ENCODE measurements at places on chromosomes 6 and 20. TPM values are rescaled to one million over a fixed set of nuclear protein-coding genes. Genes with fewer than 3 reads are reported as not detected.

DNA sequence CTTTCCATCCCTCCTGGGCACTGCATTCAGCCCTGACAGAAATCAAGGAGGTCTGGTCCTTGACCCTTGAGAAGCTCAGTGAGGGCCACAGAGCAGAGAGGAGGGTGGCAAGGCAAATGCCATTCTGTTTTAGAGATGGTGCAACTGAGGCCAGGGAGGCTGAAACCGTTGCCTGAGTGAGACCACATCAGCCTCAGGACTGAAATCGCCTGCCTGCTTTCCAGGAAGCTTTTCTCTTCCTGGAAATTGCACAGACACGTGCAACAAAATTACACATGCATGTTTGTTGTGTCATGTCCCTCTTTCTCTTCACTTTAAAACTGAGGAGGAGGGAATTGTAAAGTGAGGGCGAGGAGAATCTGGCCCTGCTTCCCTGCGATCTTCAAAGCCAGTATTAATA lies 113.7 kb upstream of the PDE10A start:
- no peaks in the 10 kb centered on the region for H3K27me3 ChIP-seq
- no peaks in the 10 kb centered on the region for H3K4me1 ChIP-seq
- no peak overlapping the region for H3K4me3 ChIP-seq
- H3K27ac ChIP-seq, result no peak overlapping the region
- no peak for DNase-seq
- no peaks in the 10 kb centered on the region for H3K36me3 ChIP-seq

The TREM2 gene
- total RNA-seq, result 5.2 TPM

DNA sequence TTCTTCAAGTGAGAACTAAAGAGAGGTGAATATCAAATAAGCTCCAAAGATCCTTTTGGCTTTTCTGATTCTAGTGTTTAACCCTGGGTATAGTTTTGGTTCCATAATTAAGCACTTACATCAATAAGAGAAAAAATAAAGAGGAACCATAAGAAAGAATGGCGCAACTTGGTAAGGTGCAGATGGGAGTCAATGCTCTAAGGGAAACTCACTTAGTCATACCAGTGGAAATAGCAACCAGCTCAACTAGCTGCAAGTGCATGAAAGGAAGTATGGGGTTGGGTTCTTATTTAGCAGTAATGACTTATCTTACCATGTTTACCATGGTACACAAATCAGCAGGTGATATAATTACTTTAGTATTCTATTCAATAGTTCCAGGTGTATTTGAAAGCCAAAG lies 296.5 kb upstream of the RUNX2 start:
- H3K36me3 ChIP-seq, result no peaks in the 10 kb centered on the region
- no peaks in the 10 kb centered on the region for H3K27me3 ChIP-seq
- no peak overlapping the region for H3K27ac ChIP-seq
- no peak for DNase-seq

The CYP39A1 gene
- total RNA-seq, result 5.4 TPM

The STX7 gene
- total RNA-seq, result 26.8 TPM

The TMEM244 gene
- not detected for total RNA-seq

The SYNDIG1 gene
- 3.2 TPM for total RNA-seq

DNA sequence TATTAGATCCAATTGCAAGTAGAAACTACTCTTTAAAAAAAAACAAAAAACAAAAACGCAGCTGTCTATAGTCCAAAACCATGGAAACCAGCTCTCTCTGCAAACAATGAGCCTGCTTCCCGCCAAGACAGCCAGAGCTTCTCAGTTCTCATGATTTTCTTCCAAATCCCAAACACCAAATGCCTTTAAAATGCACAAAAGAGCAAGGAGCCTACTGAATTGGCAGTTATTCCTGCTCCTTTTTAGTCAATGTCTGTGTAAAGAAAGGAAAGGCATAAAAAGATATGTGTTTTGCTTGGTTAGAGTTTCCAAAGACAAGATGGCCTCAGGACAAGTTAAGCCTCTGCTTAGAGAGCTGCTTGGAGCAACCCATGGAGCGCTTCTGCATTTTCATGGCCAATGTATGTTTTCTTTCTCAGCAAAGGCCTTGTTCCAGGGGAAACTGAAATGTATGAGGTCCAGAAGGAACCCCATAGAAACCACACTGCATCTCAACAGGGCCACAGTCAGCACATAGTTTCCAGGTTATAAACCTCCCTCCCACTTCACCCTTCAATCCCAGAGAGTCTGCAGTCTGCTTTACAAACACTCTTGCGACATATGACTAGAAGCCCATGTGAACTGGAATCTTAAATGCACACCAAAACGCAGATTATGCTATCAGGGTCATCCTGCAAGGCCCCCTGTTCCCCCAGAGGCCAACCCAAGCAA lies 209.3 kb upstream of the TAB2 start:
- no peaks in the 10 kb centered on the region for H3K27me3 ChIP-seq
- no peaks in the 10 kb centered on the region for H3K36me3 ChIP-seq
- no peak for DNase-seq

DNA sequence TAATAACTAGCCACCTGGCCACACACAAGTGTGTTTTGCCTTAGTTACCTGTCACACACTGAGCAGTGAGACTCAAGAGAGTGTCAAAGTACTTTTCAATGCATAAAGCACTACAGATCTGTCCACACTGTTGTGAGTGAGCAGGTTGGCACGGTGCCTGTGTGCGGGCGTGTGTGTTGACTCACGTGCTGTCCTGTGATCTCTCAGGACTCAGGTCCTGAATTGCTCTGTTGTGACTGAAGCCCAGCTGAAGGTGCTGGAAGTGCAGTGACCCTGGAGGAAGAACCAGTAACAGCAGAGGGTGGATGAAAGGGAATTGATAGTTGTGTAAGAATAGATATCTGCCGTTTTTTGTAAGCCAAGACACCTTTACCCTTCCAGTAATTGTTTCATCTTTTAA lies 18.3 kb downstream of the SLC16A10 start:
- H3K4me1 ChIP-seq, result peaks cover 8% of the 10 kb centered on the region
- no peak overlapping the region for H3K27ac ChIP-seq
- H3K27me3 ChIP-seq, result no peaks in the 10 kb centered on the region
- no peak for DNase-seq
- no peak overlapping the region for H3K4me3 ChIP-seq

- H3K4me3 ChIP-seq, result no peak overlapping the region
- peak overlapping the region; percentile 52 for H3K27ac ChIP-seq
- no peak for DNase-seq
- H3K36me3 ChIP-seq, result no peaks in the 10 kb centered on the region
- H3K4me1 ChIP-seq, result peaks cover 21% of the 10 kb centered on the region
Measured at GRCh38 chr6:135936606-135937005, 85.1 kb downstream of the PDE7B start.

DNA sequence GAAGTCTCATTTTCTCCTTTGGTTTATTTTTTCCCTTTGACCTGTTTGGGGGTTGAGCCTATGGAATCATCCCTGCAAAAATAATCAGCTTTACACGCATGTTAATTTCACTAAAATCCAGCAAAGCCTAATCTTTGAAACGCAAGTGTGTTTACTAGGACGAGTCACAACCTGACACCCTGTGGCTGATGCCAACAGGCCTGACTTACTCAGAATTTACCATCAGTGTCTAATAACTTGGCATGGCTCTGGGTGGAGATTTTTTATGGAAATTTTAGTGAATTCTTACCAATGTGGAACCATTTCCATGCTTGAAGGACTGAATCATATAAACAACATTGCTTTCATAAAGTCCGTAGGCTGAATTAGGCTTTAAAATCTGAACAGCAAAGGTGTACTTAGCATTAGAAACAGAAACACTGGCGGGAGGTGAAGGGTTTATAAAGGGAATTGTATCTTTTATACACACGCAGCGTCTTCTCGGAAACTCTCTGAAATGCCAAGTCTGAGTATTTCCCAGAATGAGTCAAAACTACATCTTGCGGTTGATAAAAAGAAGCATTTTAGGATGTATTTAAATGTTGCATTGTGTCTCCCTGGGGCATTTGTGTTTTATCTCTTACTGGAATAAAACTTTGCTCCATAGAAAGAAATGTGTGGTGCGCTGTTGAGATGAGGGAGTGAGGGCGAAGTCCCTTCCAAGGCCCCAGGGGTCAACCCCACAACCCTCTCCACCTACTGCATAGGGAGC lies 81.2 kb downstream of the DACT2 start:
- no peaks in the 10 kb centered on the region for H3K4me1 ChIP-seq
- no peak overlapping the region for H3K27ac ChIP-seq
- no peaks in the 10 kb centered on the region for H3K27me3 ChIP-seq
- DNase-seq, result no peak
- no peak overlapping the region for H3K4me3 ChIP-seq

DNA sequence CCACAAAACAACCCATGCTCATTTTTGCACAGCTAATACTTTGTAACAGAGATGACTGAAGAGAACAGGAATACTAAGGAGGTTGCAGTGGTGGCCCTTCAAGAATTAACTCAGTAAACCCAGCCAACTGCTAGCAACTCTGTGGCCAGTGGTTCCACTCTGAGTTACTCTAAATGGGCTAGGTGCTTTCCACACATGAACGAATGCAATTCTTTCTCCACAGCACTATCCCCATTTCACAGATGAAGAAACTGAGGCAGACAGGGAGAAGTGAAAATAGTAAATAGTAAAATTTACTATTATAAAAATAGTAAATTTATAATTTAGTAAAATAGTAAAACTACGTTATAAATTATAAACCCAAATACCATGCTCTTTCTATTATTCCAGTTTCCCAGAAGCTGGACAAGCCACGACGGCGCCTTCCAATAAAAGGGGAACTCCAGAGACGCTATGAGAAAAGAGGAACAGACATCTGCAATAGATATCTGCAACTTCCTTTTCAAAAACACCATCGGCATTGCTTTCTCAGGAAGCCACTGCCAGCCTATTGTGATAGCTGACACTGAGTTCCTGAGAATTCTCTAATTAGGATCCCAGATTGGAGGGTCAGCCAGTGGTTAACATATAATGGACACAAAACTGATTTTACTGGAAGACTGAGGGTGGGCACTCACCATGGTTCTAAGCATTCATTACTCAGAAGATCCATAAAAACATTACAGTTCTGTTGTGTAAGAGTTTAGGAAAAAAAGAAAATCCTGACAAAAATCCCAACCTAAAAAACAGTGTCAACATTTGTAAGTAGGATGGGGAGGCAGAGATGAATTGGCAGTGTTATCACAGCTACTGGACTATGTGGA lies 16.2 kb downstream of the FKBP1A start:
- H3K27me3 ChIP-seq, result no peaks in the 10 kb centered on the region
- DNase-seq, result peak; percentile 16
- peaks cover 3% of the 10 kb centered on the region for H3K36me3 ChIP-seq
- H3K4me1 ChIP-seq, result peaks cover 71% of the 10 kb centered on the region
- no peak overlapping the region for H3K27ac ChIP-seq

- no peak overlapping the region for H3K27ac ChIP-seq
- no peak overlapping the region for H3K4me3 ChIP-seq
- no peaks in the 10 kb centered on the region for H3K36me3 ChIP-seq
- H3K27me3 ChIP-seq, result no peaks in the 10 kb centered on the region
- H3K4me1 ChIP-seq, result no peaks in the 10 kb centered on the region
- DNase-seq, result no peak
Measured at GRCh38 chr6:7184502-7184901, 76.7 kb downstream of the RREB1 start.

DNA sequence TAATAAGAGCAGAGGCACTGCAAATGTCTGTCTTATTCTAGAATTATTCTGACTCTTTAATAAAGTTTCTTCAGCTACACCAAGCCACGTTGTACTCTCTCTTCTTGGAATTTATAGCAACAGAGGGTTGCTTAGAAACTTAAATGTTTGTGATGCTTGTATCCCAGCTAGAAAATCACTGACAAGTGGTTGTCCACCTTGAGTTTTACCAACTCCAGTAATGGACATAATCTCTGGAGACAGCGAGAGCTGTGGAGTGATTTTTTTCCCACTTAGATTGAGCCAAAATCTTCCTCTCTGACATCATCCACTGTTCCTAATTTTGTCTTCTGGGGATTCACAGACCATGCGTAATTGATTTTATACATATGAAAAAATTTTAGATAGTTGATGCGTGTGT lies 8.0 kb downstream of the ECT2L start:
- no peaks in the 10 kb centered on the region for H3K36me3 ChIP-seq
- no peak for DNase-seq
- no peaks in the 10 kb centered on the region for H3K27me3 ChIP-seq
- H3K4me3 ChIP-seq, result no peak overlapping the region

DNA sequence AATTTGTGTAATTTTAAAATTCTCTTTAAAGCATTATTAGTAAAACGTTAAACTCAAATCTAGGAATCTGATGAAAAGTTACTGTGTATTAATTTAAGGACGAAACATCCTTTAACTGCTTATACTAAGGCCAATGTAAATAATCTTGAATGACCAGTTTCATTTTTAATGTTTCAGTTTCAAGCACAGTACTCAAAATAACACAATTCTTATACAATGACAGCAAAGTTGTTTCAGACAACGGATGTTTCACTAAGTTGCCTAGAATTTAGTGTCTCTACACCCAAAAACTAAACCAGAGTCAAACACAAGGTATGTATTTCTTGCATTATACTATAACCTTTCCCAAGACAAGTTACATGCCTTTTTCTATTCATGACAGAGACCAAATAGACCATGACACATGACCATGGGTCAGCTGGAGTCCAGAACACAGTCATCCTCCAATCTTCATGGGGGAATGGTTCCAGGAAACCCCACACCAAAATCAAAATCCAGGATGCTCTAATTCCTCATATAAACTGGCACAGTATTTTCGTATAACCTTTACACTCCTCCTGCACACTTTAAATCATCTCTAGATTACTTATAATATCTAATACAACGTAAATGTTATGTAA lies 7.7 kb downstream of the PHIP start:
- peaks cover 46% of the 10 kb centered on the region for H3K4me1 ChIP-seq
- no peak overlapping the region for H3K27ac ChIP-seq
- H3K4me3 ChIP-seq, result no peak overlapping the region
- H3K27me3 ChIP-seq, result no peaks in the 10 kb centered on the region

- H3K4me3 ChIP-seq, result no peak overlapping the region
- no peak for DNase-seq
- no peaks in the 10 kb centered on the region for H3K36me3 ChIP-seq
Measured at GRCh38 chr20:9576695-9577094, 62.3 kb downstream of the LAMP5 start.

The TGM6 gene
- total RNA-seq, result not detected

DNA sequence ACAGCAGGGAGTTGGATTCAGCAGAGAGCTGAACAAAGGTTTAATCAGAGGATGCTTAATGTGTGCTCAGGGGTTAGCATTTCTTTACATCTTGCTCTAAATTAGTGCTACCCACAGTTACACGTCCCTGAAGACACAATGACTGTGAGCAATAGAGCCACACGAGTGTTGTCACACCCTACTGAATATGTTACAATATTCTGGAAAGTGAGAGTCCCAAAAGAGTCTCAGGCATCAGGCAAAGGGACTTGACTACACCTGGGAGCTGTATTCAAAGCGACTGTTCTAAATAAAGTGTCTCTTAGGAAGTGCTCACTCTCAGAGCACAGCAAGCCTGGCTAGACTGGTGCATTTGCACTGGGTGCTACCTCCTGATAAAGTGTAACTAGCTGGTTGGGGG lies 108.7 kb downstream of the GRM4 start:
- no peak overlapping the region for H3K4me3 ChIP-seq
- no peak overlapping the region for H3K27ac ChIP-seq
- DNase-seq, result no peak
- no peaks in the 10 kb centered on the region for H3K27me3 ChIP-seq
- H3K4me1 ChIP-seq, result no peaks in the 10 kb centered on the region

GRCh38 chr6:129785756-129786135 lies 75.4 kb downstream of the TMEM244 start:
- H3K4me1 ChIP-seq, result no peaks in the 10 kb centered on the region
- no peaks in the 10 kb centered on the region for H3K36me3 ChIP-seq
- H3K4me3 ChIP-seq, result no peak overlapping the region

GRCh38 chr6:106773522-106773921 lies 144.1 kb downstream of the QRSL1 start:
- peaks cover 14% of the 10 kb centered on the region for H3K4me1 ChIP-seq
- no peak overlapping the region for H3K27ac ChIP-seq
- no peak overlapping the region for H3K4me3 ChIP-seq
- H3K27me3 ChIP-seq, result no peaks in the 10 kb centered on the region
